NB4 (cell line): ENCODE measurements at places on chromosomes 1 and 21.

GRCh38 chr1:165395478-165395877, 39.0 kb upstream of the LMX1A start:
- DNase-seq, result no peak

- DNase-seq, result no peak
These were observed 179.8 kb upstream of the GALNT2 start for GRCh38 chr1:229887043-229887822.

GRCh38 chr1:165397944-165398343, 41.4 kb upstream of the LMX1A start:
- DNase-seq, result peak; percentile 43

DNA sequence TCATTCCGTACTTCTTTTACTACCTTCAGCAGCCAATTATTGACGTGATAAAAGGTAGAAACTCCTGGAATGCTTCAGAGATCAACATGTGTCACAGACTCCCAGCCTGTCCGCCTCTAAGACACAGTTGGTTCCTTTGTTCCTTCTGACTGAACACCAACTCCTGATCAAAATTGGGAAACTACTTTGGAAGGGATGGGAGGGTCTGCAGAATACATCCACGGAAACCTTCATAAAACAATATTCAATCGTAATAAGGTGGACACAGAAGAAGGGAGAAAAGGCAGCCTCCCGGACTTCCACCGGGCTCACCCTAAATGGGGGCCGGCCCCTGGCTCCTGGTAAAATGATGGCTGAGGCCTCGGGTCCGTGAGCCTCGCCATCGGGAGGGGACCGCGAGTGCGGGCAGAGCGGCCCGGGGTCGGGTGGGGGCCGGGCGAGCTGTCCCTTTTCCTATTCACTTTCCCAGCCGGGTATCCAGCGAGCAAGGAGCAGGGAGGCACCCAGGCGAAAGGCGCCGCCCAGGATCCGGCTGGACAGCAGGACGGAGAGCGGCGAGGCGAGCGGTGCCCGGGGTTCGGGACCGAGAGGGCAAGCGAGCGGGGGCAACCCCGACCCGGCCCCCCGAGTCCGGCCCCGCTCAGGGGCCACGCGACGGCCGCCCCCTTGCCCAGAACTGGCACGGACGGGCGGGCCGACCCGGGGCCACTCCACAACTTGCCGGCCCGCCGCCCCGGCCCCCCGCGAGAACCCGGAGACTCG, 805 bp downstream of the NRIP1 start:
- DNase-seq, result no peak

DNA sequence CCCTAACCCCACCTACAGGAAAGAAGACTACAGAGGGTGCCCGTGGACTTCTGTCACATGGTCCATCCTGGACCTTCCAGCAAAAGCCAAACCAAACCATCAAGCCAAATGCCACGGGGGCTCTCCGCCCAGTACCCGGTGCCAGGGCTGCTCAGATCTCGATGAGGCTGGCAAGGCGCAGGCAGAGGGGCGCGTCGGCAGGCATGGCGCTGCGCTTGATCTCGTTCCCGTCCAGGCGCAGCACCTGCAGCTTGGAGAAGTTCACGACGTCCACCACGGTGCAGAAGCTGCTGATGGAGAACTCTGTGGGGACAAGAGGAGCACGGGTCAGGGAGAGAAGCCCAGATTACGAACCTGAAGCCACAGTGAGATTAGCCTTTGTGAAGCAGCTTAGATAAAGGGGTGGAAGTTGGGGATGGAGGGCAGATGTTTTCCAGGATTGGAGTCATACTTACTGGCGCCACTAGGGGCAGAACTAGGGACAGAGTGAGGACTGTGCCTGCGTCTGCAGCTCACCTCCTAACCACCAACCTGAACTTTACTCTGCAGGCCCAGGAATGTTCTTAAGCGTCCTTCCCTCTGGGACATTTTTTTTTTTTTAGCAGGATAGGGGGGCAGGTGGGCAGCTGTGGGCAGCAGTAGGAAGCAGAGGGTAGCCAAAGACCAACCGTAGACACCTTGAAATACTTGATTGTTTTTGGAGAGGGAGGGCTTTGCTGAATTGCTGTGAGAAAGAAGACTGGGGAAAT, 8.6 kb downstream of the FMOD start:
- peak; percentile 44 for DNase-seq

GRCh38 chr1:3185896-3186525, 117.0 kb downstream of the PRDM16 start:
- no peak for DNase-seq

DNA sequence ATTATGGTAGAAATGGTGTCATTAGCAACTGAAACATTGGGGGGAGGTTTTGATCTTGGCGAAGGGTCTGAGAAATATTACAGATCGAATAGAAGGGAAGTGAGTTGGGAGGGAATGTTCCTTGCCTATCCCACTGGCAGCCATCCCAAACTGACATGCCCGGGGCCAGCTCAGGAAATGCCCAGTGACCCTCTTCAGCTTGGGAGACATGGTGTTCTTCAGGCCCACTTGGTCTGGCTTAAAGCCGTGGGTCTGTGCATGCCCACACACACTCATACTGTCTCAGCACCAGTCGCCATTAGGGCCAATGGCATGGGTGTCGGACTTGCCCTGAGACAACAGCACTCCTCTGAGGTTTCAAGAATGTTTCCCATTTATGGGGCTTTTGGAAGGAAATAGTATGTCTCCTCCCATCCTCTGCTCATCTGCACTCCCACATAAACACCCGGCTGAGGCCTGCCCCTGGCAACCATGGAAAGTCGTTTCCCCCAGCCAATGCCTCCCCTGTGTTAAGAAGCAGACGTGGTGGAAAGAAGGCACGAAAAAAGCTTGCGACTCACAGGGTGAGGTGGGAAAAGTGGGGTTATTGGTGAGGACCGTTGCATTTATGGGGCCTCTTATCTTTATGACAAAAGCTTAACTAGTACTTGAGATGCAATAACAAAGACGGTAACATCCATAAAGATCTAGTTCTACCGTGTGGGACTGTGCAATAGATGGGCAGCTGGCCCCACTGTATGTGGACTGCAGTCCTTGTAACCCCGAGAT, 2.0 kb downstream of the RNF186 start:
- DNase-seq, result no peak

DNA sequence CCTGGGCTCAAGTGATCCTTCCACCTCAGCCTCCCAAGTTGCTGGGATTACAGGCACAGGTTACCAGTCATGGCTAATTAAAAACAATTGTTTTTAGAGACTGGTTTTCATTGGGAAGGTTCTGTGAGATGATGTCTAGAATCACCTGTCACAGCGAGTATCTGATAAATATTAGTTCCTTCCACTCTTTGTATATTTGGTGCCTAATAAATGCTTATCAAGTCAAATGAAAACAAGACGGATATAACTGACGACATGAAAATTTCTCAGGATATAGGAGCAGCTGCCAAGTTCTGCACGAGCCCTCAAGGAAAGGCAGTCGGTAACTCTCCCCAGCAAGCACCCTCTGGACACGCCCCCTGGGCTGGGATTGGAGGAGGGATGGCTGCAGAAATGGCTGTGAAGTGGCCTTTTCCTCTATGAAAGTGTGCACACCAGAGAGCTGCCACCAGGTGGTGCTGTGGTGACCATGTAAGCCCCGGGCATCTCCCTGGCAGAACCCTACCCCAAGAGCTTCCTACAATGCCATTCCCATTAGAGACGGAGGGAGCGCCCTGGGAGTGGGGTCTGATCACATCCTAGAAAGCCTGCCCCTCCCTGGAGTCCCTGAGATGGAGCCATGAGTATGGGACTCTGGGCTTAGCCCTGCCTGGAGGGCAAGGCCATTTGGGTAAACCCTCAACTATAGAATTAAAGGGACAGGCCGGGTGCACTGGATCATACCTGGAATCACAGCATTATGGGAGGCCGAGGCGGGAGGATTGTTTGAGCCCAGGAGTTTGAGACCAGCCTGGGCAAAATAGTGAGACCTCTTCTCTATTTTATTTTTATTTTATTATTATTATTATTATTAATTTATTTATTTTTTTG, 50.9 kb downstream of the HTR6 start:
- DNase-seq, result peak; percentile 93

GRCh38 chr1:116948046-116948445, 38.3 kb downstream of the PTGFRN start:
- no peak for DNase-seq

- no peak for DNase-seq
These were observed 182.0 kb downstream of the DUSP10 start for GRCh38 chr1:221559911-221560310.

DNA sequence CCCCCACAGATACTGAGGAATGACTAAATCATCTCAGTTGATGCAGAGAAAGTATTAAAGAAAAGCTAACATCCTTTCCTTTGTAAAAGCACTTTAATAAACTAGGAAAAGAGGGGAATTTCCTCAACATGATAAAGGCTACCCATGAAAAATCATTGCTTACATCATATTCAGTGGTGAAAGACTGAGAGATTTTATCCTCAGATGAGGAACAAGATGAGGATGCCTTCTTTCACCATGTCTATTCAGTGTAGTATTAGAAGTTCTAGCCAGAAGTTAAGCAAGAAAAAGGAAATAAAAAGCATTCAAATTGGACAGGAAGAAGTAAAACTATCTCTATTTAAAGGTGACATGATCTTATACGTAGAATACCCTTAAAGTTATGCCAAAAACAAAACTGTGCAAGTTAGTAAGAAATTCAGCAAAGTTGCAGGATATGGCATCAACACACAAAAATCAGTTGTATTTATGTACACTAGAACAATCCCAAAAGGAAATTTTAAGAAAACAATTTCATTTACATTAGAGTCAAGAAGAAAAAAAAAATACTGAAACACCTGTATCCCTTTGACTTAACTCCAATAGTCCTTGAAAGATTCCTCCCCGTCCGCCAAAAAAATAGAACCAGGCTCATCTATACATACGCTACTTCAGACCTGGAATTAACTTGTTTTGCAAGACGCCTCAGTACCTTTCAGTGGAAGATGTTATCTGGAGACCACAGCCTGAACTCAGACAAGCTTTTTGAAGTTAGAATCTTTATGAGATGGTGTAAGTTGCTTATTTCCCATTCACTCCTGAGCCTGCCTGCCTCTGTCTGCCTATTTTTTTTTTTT, 17.5 kb downstream of the ZMYM4 start:
- DNase-seq, result no peak

GRCh38 chr1:180231936-180232335, 1.9 kb downstream of the LHX4 start:
- DNase-seq, result no peak

DNA sequence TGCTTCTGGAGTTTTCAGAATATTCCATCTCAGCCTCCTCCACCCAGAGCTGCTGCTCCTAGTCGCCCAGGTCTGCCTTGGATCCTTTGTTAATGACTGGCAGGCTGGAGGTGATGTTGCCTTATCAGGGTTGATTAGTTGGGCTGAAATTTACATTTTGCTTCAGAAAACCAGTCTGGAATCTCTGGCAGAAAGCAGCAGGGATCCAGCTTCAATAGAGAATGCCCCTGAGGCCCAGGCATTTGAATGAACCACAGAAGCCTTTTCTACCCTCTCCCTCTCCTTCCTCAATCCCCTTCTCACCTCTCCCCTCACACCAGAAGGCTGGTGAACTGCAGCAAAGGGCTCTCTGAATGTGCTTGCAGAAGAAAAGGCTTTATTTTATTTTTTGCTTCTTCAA, 83.2 kb downstream of the PLXNA2 start:
- DNase-seq, result no peak

DNA sequence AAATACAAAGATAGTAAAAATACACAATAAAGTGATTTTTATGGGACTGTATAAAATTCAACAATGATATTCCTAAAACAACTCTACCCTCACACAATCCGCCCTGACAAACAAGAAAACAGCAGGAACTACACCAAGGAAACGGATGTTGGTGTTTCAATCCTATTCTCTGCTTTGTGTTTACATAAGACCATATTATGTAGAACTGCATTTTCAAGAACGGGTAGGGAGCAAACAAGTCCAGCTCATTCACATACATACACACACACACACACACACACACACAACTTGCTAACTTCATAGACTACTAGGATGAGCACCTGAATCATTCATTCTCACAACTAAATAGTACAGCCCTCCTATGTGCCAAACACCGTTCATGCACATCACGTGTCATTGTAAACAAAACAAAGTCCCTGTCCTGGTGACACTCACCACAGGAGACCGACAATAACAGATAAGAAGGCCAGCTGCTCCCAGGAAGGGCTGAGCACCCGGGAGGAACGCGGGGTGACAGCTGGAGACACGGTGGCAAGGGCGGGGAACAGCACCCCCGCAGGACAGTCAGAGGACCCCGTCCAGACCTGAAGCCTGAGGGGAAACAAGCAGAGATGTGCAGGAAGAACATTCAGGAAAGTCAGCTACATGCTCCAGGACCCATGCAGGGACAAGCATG, 43.0 kb downstream of the NPHP4 start:
- DNase-seq, result no peak

DNA sequence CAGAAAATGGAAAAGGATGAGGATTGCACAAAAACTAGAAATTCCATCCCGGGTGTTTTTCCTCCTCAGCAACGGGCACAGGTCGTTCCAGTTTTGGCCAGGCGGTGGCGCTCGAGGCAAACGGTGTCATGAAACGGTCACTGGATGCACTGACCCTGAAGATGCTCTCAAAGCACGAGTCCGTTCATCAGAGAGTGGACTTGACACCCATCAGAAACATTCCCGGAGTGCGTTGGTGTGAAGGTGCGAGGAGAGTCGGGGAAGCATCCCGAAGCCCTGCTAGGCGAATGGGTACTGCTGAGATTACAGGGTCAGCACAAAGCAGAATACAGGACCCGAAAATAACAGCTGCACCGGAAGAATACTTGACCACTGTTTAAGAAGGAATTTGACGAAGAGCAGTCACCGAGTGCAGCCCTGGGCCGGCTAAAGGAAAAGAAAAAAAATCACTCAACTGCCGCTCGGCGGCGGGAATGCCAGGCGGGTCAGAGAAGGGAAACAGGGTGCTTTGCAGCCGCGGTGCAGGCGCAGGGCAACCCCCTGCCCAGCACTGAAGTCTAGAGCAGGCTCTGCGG, 71.7 kb upstream of the ETS2 start:
- DNase-seq, result peak; percentile 72

DNA sequence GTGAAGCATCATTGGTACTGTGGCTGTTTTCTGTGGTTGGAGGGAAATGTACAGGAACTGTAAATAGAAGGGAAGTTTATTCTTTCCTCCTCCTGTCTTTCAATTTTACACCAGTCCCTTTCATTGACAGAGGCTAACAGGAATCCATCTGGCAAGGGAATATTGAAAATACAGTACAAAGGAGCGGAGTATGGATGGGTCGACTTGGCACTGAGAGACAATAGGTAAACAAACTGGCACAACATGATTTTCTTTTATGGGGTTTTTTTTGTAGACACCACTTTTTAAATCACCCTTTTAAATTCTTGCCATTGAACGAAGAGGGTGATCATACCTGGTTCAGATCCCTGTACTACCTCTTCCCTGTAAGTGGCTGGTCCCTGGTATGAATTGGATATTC, 341.3 kb downstream of the RWDD3 start:
- DNase-seq, result no peak

GRCh38 chr1:247935781-247936180, 11.1 kb downstream of the OR2AJ1 start:
- no peak for DNase-seq
